Activated naive CD8-positive, alpha-beta T cell treated with anti-CD3 and anti-CD28 coated beads, Interleukin-2, amount 50 U/mL, for 24 hours (primary cell): ENCODE measurements at places on chromosomes 6 and 20.

GRCh38 chr6:113824411-113824810, 32.7 kb upstream of the MARCKS start:
- DNase-seq, result no peak

DNA sequence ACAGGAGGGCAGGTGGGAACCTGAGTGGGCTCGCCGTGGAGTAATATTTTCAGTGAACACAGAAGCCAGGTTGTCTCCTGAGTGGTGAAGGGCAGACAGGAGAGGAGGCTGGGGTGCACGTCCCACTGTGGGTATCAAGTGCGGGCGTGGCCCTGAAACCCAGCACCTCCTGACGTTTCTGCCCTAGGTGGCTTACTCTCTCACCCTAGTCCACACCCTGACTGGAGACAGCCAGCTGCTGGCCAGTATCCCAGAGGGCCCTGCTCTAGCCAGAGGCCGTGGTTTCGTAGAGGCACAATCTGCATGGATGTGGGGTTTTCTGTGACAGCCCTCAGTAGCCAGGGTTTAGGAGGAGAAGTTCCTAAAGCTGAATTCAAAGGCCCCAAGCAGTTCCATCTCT, 86.7 kb downstream of the TRERF1 start:
- no peak for DNase-seq

- DNase-seq, result peak; percentile 79
Measured at GRCh38 chr6:163414117-163414945, at the start of gene QKI. TSS of gene QKI (plus strand) at chr6:163414718. CDS start at chr6:163415194, 476 bp downstream.

DNA sequence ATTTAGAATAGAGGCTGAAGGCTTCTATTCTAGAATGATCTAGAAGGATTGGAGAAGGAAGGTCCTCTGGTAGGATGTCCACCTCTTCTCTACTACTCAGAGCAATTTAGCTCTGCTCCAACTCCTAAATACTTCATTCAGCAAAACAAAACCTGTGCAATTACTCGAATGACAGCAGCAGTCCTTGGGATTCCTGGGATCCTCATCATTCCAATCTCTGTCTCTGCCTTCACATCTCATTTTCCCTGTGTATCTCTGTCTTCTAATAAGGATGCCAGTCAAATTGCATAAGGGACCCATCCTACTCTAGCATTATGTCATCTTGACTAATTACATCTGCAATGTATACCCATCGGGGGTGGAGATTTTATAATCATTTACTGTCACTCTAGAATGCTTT, 5.5 kb upstream of the AIG1 start:
- DNase-seq, result no peak

- no peak for DNase-seq
Measured at GRCh38 chr20:4516876-4517275, 204.8 kb upstream of the PRND start.

GRCh38 chr20:33005132-33005566, 916 bp upstream of the SUN5 start:
- peak; percentile 29 for DNase-seq

DNA sequence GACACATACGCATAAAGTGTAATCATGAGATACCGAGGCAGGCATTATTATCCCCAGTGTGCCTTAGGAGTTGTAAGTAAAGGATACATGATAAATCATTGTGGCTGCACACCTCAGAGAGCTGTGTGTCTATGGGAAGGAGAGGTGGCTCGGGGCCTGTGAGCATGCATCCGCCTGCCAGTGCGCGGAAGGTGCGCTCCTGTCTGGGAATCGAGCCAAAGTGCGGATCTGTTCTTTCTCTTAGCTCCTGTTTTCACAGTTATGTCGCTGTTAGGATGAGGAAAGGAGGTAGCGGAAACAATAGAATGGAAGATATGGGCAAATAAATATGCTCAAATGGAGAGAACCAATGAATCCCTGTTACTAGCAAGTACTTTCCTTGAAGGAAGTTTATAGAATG, 98.0 kb downstream of the ANKRD6 start:
- no peak for DNase-seq
